ENCODE measurements at places on chromosomes 6 and 20.

DNA sequence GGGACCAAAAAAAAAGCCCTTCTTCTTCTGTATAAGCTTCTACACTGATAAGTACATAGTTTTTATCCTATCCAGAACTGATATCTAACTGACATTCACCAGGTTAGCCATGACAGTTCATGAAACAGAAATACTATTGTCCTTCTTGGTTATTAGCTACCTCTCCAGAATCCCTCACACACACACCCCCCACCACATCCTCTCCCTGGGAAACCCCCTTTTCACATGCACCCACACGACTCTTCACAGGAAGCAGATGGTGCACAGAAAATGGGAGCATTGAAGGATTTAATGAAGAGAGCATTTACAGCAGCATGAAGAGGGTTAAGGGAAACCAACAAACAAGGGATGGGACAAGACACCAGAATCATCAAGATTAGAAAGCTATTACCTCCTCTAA, 88.9 kb downstream of the FHL5 start:
- no peak for DNase-seq

DNA sequence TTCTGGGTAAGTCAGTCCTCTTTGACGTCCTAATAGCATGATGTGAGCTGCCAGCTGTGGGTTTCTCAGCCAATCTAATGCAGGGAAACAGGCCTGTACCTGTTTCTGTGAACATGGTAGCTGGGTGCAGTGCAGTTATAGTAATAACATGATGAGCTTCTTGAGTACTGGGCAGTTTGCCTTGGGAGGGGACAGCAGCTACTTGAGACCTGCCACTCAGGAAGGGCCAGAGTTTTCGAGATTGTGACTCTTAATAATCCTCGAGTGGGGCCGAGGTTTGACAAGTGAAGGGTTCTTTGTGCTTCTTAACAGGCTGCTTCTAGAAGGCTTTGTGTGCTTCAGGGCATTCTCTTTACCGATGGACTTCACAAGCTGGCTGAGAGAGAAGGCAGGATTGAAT, 180.1 kb downstream of the JARID2 start:
- DNase-seq, result no peak

- no peak for DNase-seq
Observed at GRCh38 chr20:16404640-16405039, 168.6 kb downstream of the KIF16B start.

DNA sequence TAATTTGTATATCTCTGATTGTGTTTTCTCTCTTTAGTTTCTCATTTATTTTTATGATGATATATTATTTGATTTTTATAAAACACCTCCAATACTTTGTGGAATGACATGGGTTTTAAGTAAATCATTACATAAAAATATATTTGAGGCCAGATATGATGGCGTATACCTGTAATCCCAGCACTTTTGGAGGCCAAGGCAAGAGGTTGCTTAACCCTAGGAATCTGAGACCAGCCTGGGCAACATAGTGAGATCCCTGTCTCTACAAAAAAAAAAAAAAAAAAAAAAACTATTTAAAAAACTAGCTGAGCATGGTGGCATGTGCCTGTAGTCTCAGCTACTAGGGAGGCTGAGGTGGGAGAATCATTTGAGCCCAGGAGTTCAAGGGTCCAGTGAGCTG, 87.3 kb downstream of the BMP6 start:
- DNase-seq, result no peak
